ENCODE measurements at places on chromosomes 7 and 10. TPM values are rescaled to one million over a fixed set of nuclear protein-coding genes. Genes with fewer than 3 reads are reported as not detected.

DNA sequence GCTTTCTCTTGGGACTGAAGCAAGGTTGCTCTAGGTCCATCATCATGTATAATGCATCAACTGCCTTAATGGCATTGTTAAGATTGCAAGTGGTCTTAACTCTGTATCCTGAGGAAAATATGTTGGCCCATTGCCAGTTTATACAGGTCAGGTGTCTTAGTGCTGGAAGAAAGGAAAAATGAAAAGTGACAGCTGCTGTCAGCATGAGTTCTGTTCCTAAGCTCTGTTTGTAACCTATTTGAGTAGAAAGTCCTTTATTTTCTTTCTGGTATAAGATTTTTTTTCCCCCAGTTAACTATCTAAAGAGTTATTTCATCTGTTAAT, 127.2 kb downstream of the SRI start:
- no peak for DNase-seq
- H3K4me1 ChIP-seq: no peaks in the 10 kb centered on the region
- no peak overlapping the region for H3K4me3 ChIP-seq
- no peaks in the 10 kb centered on the region for H3K27me3 ChIP-seq
- H3K36me3 ChIP-seq: no peaks in the 10 kb centered on the region

GRCh38 chr10:29612657-29613056, 22.1 kb downstream of the SVIL start:
- no peaks in the 10 kb centered on the region for H3K36me3 ChIP-seq
- no peaks in the 10 kb centered on the region for H3K27me3 ChIP-seq
- H3K4me3 ChIP-seq: no peak overlapping the region
- H3K4me1 ChIP-seq: no peaks in the 10 kb centered on the region
- DNase-seq: no peak

DNA sequence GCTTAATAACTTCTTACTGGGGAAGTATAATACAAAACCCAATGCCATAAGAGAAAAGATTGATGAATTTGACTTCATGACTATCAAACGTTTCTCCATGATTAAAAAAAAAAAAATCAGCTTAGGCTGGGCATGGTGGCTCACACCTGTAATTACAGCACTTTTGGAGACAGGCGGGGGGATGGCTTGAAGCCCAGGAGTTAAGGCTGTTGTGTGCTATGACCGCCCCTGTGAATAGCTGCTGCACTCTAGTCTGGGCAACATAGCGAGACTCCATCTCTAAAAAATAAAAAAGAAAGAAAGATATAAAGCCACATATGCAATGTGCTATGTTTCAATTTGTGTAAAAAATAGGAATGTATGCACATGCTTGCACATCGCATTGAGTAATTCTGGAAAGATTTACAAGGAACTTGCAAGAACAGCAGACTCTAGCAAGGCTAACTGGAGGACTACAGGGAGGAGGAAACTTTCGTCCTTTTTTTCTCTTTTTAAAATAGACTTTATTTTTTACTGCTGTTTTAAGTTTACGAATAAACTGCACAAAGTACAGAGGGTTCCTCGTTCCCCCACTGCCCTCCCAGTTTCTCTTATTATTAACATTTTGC, 10.3 kb upstream of the RARRES2 start:
- no peaks in the 10 kb centered on the region for H3K4me1 ChIP-seq
- H3K36me3 ChIP-seq: no peaks in the 10 kb centered on the region
- H3K27ac ChIP-seq: no peak overlapping the region
- no peaks in the 10 kb centered on the region for H3K27me3 ChIP-seq
- no peak overlapping the region for H3K4me3 ChIP-seq

DNA sequence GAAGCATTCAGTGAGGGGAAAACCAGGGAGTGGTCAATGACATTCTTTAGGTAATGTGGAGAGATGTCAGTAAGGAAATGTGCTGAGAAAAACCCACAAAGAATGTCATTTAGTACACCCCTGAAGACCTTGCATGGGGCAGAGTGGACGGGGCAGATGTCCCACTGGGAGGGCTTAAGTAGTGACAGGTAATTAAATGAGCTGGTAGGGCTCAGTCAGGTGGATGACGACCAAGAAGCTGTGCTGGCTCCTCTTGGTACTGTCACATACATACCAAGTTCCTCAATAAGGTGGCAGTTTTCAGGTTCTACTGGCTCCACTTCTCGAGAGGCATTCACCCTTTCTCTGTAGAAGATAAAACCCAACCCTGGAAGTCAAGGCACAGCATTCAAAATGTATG, 1.8 kb downstream of the PON3 start:
- H3K4me3 ChIP-seq: no peak overlapping the region
- H3K27me3 ChIP-seq: peaks cover 15% of the 10 kb centered on the region
- H3K4me1 ChIP-seq: peaks cover 3% of the 10 kb centered on the region
- H3K27ac ChIP-seq: no peak overlapping the region
- DNase-seq: no peak

DNA sequence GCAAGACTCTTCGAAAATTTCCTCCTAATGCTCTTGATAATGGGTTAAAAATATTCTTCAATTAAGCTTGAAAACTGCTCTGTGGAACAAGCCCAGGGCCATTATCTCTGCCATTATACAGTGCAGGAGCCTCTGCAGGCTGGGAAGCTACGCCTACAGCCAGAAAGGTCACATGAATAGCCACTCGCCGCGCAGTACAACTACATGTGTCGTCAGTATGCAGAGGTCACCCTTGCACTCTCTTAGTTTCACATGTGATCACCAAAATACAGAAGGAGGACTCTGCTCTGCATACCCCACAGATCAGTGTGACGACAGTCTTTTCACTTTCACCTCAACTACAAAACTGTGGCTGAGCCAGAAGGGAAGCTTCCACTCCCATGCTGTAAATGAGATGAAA, 141.8 kb upstream of the C1QL3 start:
- no peaks in the 10 kb centered on the region for H3K4me1 ChIP-seq
- H3K4me3 ChIP-seq: no peak overlapping the region
- DNase-seq: no peak

GRCh38 chr7:6146666-6147065, 115.5 kb downstream of the ANKRD61 start:
- peaks cover 52% of the 10 kb centered on the region for H3K36me3 ChIP-seq
- DNase-seq: no peak
- no peak overlapping the region for H3K27ac ChIP-seq
- H3K27me3 ChIP-seq: no peaks in the 10 kb centered on the region

GRCh38 chr7:131045526-131045925, 282.1 kb upstream of the MKLN1 start:
- no peak for DNase-seq
- no peaks in the 10 kb centered on the region for H3K36me3 ChIP-seq
- H3K27ac ChIP-seq: no peak overlapping the region
- no peaks in the 10 kb centered on the region for H3K27me3 ChIP-seq
- no peak overlapping the region for H3K4me3 ChIP-seq
- H3K4me1 ChIP-seq: peaks cover 14% of the 10 kb centered on the region

DNA sequence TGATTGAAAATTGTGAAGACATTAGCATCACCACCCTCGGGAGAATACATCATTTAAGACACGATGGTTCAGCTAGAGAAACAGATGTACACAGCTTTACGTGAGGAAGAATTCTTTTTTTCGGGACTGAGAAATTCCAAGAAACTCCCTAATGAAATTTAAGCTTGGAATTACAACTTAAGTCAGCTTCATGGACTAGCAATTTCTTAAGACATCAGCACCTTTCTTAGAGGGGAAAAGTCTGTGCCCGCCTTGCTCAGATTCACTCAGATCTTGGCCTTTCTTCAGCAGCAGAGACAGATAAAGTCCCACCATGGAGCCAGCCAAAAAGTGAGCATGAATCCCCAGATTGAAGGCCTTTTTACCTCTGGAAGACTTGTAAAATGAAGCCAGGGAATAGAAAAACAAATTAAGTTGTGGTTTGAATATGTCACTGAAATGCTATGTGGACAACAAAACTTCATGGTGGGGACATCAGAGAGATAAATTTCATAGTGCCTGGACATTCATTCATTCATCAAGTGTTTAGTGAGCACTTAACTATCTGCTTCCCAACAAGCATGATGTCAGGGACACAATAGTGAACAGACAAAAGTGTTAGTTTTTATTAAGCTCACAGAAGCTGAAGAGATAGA, 32.1 kb downstream of the PRKG1 start:
- peaks cover 2% of the 10 kb centered on the region for H3K4me1 ChIP-seq
- H3K4me3 ChIP-seq: no peak overlapping the region
- no peak overlapping the region for H3K27ac ChIP-seq
- H3K27me3 ChIP-seq: no peaks in the 10 kb centered on the region
- DNase-seq: no peak

- peak; percentile 37 for DNase-seq
- no peak overlapping the region for H3K4me3 ChIP-seq
- no peak overlapping the region for H3K27ac ChIP-seq
- no peaks in the 10 kb centered on the region for H3K27me3 ChIP-seq
Measured at GRCh38 chr10:12543589-12543988, 194.2 kb downstream of the CAMK1D start.

GRCh38 chr7:84949501-84949900, 237.4 kb downstream of the SEMA3D start:
- no peak for DNase-seq
- H3K36me3 ChIP-seq: no peaks in the 10 kb centered on the region
- no peaks in the 10 kb centered on the region for H3K27me3 ChIP-seq
- no peak overlapping the region for H3K4me3 ChIP-seq
- peaks cover 10% of the 10 kb centered on the region for H3K4me1 ChIP-seq

- no peak for DNase-seq
- H3K27me3 ChIP-seq: no peaks in the 10 kb centered on the region
- no peaks in the 10 kb centered on the region for H3K36me3 ChIP-seq
- no peaks in the 10 kb centered on the region for H3K4me1 ChIP-seq
- H3K4me3 ChIP-seq: no peak overlapping the region
Measured at GRCh38 chr7:6648066-6648814, 11.1 kb downstream of the ZNF316 start.

- H3K4me1 ChIP-seq: peaks cover 51% of the 10 kb centered on the region
- peaks cover 47% of the 10 kb centered on the region for H3K36me3 ChIP-seq
- no peak for DNase-seq
- H3K4me3 ChIP-seq: peak overlapping the region; percentile 63
- peak overlapping the region; percentile 93 for H3K27ac ChIP-seq
Measured at GRCh38 chr7:24401628-24402593, 117.9 kb downstream of the NPY start.

DNA sequence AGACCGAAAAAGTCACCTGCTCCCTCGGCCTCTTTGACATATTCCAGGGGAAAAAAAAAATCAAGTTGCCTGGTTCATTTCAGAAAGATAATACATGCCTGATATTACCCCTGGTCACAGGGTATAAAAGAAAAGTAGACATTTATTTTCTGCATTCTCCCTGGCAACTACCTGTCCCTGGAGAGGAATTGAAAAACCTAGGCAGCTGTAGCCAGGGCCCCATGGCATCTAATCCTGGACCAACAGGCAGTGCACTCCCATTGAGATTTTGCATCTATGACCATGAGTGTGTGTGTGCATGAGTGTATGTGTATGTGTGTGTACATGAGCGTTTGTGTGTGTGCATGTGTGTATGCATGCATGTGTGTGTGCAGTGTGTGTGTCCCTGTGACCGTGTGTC, 338.2 kb upstream of the PFKP start:
- H3K27me3 ChIP-seq: no peaks in the 10 kb centered on the region
- H3K4me1 ChIP-seq: no peaks in the 10 kb centered on the region
- no peak for DNase-seq
- H3K4me3 ChIP-seq: no peak overlapping the region
- H3K27ac ChIP-seq: no peak overlapping the region

- H3K27ac ChIP-seq: no peak overlapping the region
- no peaks in the 10 kb centered on the region for H3K36me3 ChIP-seq
- no peak overlapping the region for H3K4me3 ChIP-seq
- H3K4me1 ChIP-seq: peaks cover 30% of the 10 kb centered on the region
- H3K27me3 ChIP-seq: peaks cover 20% of the 10 kb centered on the region
- DNase-seq: no peak
Measured at GRCh38 chr7:47584536-47584895, 2.6 kb upstream of the TNS3 start.

DNA sequence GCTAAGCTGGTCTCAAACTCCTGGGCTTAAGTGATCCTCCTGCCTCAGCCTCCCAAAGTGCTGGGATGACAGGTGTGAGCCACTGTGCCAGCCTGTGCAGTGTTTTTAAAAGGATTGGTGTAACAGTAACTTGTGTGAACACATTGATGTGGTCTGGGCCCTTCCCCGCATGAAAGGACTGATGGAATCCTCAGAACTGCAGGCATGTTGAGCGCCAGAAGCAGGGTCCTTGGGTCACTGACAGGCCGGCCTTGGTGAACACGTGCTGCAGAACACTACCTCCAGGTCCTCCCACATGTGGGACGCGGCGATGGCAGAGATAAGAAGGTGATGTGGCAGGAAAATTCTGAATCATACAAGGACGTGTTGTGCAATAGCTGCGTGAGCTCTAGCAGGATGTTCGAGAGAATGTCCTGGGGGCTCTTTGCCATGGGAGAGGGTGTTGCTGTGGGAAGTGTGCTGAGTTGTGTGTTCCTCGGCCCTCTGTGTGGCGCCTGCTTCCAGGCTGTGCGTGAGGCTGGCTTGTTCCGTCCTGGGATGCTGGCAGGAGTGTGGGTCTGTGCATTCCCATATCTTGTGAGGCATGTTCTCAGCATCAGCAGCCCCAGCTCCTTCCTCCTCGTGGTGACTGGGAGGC, 68.2 kb downstream of the DNAJB6 start:
- H3K27ac ChIP-seq: peak overlapping the region; percentile 66
- no peaks in the 10 kb centered on the region for H3K27me3 ChIP-seq
- peaks cover 4% of the 10 kb centered on the region for H3K36me3 ChIP-seq
- peaks cover 6% of the 10 kb centered on the region for H3K4me1 ChIP-seq
- no peak overlapping the region for H3K4me3 ChIP-seq

DNA sequence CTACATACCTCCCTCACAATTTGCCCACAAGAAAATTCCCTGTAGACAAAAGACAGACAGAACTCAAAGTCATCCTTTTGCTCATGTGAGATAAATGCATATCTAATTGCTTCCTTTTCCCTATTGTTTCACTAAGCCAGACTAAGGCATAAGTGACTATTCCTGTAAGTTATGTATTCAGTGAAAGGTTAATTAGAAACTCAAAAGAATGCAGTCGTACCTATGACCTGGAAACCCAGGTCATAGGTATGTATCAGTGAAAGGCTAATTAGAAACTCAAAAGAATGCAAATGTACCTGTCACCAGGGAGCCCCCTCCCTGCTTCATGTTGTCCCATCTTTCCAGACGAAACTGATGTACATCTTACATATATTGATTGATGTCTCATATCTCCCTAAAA, 10.3 kb upstream of the GARS1 start:
- no peak overlapping the region for H3K27ac ChIP-seq
- H3K27me3 ChIP-seq: no peaks in the 10 kb centered on the region
- 0 out of 2 replicates have a peak overlapping the region, but pooled peaks have one; percentile 6 for H3K4me3 ChIP-seq
- peak; percentile 48 for DNase-seq

- no peaks in the 10 kb centered on the region for H3K27me3 ChIP-seq
- no peak for DNase-seq
- peaks cover 3% of the 10 kb centered on the region for H3K4me1 ChIP-seq
- H3K27ac ChIP-seq: no peak overlapping the region
- no peaks in the 10 kb centered on the region for H3K36me3 ChIP-seq
- no peak overlapping the region for H3K4me3 ChIP-seq
Measured at GRCh38 chr10:79406683-79407422, 38.6 kb downstream of the ZCCHC24 start.

The TWIST1 gene
- total RNA-seq: 0.24 TPM

The VWDE gene
- total RNA-seq: 35.3 TPM

The RAMP3 gene
- 0.35 TPM for total RNA-seq

The GCK gene
- total RNA-seq: 7.3 TPM

The GSTK1 gene
- total RNA-seq: 26.4 TPM

The ADRB1 gene
- 0.24 TPM for total RNA-seq

The VAX1 gene
- total RNA-seq: not detected

The DNAH11 gene
- 4.7 TPM for total RNA-seq

The UFSP1 gene
- 11.5 TPM for total RNA-seq

The HIF1AN gene
- 25.3 TPM for total RNA-seq

The SFTPA1 gene
- not detected for total RNA-seq

The CPED1 gene
- 0.23 TPM for total RNA-seq

The FAM25A gene
- not detected for total RNA-seq

The TSPAN33 gene
- total RNA-seq: 46.8 TPM

The GAD2 gene
- total RNA-seq: 5.6 TPM

The AQP1 gene
- 0.28 TPM for total RNA-seq

Data from GM23338 (cell line).